ENCODE measurements at places on chromosomes 3 and 15. TPM values are rescaled to one million over a fixed set of nuclear protein-coding genes. Genes with fewer than 3 reads are reported as not detected.

Gene C3orf20
- total RNA-seq: not detected

Gene DUOX2
- 0.01 TPM for total RNA-seq

Gene CNTN6
- not detected for total RNA-seq

Gene FOXL2NB
- 1.4 TPM for total RNA-seq

Gene GUCA1C
- not detected for total RNA-seq

Gene P2RY12
- total RNA-seq: not detected

Gene PPP1R2
- 21.9 TPM for total RNA-seq

Gene CFAP20DC
- 2.5 TPM for total RNA-seq
